Osteoblast (primary cell): ENCODE measurements at places on chromosomes 1 and 21. TPM values are rescaled to one million over a fixed set of nuclear protein-coding genes. Genes with fewer than 3 reads are reported as not detected.

DNA sequence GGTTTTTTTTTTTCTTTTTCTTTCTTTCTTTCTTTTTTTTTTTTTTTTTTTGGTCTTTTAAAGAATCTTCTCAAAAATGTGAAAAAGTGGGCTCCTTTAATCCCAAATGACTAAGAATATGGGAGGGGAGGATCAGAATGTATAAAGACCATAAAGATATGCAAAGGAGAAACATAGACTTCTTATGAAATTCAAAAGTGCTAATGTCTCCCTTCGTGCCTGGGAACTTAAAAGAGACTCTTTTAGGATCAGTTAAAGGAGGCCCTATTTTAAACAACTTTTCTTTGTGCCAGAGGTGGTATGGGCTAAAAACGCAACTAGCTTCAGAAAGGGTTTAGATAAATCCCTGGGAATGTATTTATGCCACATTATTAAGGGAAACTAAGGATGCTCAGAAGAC lies 54.2 kb upstream of the KAZN start:
- DNase-seq = no peak
- no peak overlapping the region for H3K4me3 ChIP-seq
- H3K4me1 ChIP-seq = peaks cover 23% of the 10 kb centered on the region

NGF gene
- total RNA-seq = 3.8 and 6.2 TPM in 2 replicates

GPR3 gene
- total RNA-seq = under 0.01 and 0.36 TPM in 2 replicates

CHI3L1 gene
- total RNA-seq = 273 and 932 TPM in 2 replicates

DNA sequence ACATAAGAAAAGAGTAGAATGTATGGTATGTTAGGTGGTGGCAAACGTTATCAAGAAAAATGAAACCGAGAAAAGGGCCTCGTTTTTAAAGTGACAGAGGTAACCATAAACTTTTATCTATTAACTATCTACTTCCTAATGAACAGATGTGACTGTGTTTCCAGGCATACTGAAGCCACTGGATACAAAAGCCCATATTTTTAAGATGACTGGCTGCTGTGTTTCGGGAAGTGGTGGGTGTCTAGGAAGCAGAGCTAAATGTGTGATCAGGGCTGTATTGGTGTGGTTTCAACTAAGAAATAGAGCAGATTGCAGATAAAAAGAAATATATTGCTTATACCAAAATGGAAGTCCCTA lies 71.8 kb downstream of the CHRM3 start:
- H3K36me3 ChIP-seq = no peaks in the 10 kb centered on the region
- no peaks in the 10 kb centered on the region for H3K4me1 ChIP-seq
- no peak overlapping the region for H3K4me3 ChIP-seq
- H3K27me3 ChIP-seq = no peaks in the 10 kb centered on the region

- no peak overlapping the region for H3K4me3 ChIP-seq
- no peak overlapping the region for H3K27ac ChIP-seq
- peaks cover 10% of the 10 kb centered on the region for H3K27me3 ChIP-seq
- no peak for DNase-seq
Observed at GRCh38 chr21:33199100-33199464, 30.7 kb upstream of the IFNAR2 start.

GRCh38 chr1:112557385-112557784 lies 48.6 kb downstream of the WNT2B start:
- DNase-seq = no peak
- H3K27ac ChIP-seq = peak overlapping the region; percentile 25
- H3K27me3 ChIP-seq = no peaks in the 10 kb centered on the region
- H3K4me1 ChIP-seq = no peaks in the 10 kb centered on the region

DNA sequence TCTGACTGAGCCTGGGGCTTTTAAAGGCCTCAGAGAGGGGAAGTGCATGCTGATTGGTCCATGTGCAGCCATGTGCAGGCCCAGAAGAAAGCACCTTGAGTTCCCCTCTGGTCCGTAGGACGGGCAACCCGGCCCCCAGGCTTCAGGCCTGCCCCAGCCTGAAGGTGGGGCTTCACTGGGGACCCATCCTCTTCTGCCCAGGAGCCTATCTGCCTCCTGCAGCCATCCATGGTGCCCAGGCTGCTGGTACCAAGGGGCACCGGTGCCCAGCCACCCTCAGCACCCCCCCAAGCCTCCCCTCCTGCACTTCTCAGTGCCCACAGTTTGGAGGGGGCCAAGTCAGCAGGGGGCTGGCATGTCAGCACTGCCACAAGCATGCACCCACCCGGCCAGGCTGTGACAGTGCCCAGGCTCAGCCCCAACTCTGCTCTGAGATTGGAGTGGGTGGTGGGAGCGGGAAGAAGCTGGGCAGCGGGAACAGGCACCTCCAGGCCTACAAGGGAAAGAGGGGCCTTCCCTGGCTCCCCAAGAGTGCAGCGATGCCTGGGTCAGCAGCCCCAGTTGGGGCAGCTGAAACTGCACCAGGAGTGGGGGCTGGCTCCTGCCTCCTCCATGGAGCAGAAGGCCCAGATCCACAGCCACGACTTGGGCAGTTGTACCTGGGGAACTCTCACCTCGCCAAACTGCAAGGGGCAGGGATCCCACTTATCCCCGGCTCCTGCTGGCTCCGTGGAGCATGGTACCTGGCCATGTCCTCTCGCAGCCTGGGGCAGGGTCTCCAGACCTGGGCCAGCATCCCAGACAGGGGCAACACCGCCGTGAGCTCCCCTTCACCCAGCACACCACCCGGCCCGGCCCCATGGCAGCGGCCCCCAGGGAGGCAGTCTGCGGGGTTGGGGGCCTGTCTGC lies 11.7 kb downstream of the COL6A2 start:
- H3K4me1 ChIP-seq = peaks cover 8% of the 10 kb centered on the region
- peak; percentile 78 for DNase-seq
- no peaks in the 10 kb centered on the region for H3K27me3 ChIP-seq
- H3K36me3 ChIP-seq = peaks cover 77% of the 10 kb centered on the region

DNA sequence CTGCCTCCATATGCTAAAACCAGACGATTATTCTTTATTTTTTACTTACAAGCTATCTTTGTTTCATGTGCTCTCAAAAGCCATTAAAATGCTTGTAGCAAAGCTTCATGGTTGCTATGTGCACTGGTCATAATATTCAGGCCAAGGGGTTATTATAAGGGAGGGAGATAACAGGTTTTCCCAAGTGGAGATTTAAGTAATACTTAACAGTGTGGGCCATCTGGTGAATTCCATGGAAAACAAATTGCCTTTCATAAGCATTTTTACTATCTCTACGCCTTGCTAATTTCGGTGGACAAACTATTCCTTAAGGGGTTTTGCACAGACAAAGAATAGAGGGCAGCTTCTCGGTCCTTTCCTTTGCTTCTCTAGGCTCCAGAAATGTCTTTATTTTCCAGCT lies 137.8 kb downstream of the NUF2 start:
- H3K4me3 ChIP-seq = no peak overlapping the region
- no peak overlapping the region for H3K27ac ChIP-seq
- DNase-seq = no peak
- H3K36me3 ChIP-seq = no peaks in the 10 kb centered on the region

- DNase-seq = peak; percentile 90
- peak overlapping the region; percentile 81 for H3K4me3 ChIP-seq
- H3K27me3 ChIP-seq = peaks cover 31% of the 10 kb centered on the region
- H3K36me3 ChIP-seq = no peaks in the 10 kb centered on the region
- peaks cover 11% of the 10 kb centered on the region for H3K4me1 ChIP-seq
Observed at GRCh38 chr1:93448292-93448982, 519 bp downstream of the FNBP1L start.

MROH9 gene
- under 0.01 and 0.88 TPM in 2 replicates for total RNA-seq

CACHD1 gene
- 5.1 and 6.8 TPM in 2 replicates for total RNA-seq

DNA sequence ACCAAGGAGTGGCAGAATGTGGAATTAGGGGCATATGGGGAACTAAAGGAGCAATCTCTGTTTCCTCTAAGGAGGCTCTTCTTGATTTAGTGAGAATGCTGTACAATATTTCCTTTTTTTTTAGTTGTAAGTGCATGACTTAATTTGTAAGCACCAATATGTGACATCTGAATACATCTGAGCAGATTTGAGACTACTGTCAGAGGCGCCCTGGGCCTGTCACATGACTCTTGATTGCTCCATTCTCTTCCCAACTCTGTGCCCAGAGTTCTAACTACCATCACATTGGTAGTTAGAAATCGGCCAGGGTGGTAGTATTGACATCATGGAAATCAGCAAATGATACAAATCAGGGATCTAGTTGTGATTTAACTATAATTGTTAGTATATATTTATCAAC lies 110.1 kb upstream of the LMO4 start:
- peaks cover 5% of the 10 kb centered on the region for H3K4me1 ChIP-seq
- H3K4me3 ChIP-seq = no peak overlapping the region
- H3K36me3 ChIP-seq = no peaks in the 10 kb centered on the region
- H3K27ac ChIP-seq = no peak overlapping the region

- H3K36me3 ChIP-seq = no peaks in the 10 kb centered on the region
- no peak overlapping the region for H3K4me3 ChIP-seq
- H3K27me3 ChIP-seq = no peaks in the 10 kb centered on the region
- no peaks in the 10 kb centered on the region for H3K4me1 ChIP-seq
Observed at GRCh38 chr1:208280681-208281450, 36.7 kb upstream of the PLXNA2 start.

YIPF1 gene
- 22.4 and 23.2 TPM in 2 replicates for total RNA-seq

TEKT2 gene
- total RNA-seq = 0.29 TPM in 1 of 2 replicates, not detected in the other

LINGO4 gene
- not detected in 2 replicates for total RNA-seq

OR6N1 gene
- not detected in 2 replicates for total RNA-seq

DNA sequence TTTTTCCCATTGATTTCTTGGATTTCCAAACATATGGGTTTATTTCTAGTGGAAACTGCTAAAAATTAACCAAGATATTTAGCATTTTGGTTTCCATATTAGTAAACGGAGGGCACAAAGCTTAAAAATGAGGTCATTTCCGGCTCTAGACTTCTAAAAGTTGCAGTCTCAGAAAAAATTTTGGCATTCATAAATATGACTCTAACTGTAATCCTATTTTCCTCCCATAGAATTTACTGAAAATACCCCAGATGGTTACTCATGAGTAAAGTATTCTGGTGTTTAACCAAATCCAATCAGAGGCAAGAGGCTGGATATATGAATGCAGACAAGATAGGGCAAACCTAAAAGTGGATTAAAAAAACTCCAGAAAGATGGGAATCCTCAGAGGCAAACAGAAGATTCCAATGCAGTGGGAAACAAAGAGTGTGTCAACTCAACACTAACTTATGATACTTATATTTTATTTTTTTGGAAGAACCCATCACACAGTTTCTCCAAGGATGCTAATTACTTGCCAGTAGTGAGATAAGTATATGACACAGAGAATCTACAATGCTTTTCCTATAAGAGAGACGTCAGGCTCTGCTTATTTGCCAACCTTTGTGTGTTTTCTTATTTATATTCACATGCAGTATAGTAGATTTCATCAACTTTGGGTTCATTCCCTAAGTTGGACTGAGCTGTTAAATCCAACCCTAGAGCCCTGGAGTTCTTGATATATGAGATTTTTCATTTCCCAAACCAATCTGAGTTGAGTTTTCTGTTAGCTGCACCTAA lies 90.1 kb upstream of the BCL10 start:
- H3K27me3 ChIP-seq = no peaks in the 10 kb centered on the region
- peak; percentile 73 for DNase-seq
- H3K4me1 ChIP-seq = peaks cover 59% of the 10 kb centered on the region
- no peak overlapping the region for H3K4me3 ChIP-seq

TNNT2 gene
- total RNA-seq = not detected in 2 replicates

FCRL6 gene
- not detected in 2 replicates for total RNA-seq

ABCA4 gene
- total RNA-seq = under 0.01 and 1.1 TPM in 2 replicates

FMO2 gene
- total RNA-seq = 2.7 and 2.9 TPM in 2 replicates

DNA sequence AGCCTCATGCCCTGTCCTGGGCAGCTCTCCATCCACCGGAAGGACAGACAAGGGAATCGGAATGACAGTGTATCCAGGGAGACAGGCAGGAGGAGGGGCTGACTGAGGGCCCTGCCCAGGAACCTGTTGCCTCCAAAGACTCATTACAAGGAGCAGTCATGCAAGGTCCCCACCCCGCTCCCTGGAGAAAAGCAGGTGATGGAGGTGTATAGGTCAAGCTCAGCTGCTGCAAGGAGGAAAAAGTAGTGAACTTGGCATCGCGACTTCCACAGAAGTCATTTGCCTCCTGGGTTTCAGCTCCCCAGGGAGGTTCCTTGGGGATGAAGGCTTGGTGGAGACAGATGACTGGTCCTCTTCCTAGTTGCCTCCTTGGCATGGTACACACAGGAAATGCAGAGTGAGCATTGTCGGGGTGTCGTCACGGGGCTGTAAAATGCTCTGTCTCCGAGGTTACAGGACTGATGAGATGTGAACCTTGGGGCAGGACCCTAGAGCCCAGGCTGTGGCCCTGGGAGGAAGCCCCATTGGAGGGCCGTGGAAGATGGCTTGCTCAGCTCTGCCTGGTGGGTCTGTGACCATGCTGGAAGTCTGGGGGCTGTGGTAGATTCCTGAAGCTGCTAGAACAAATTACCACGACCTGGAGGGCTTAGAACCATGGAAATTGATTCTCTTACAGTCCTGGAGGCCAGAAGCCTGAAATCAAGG lies 219.6 kb upstream of the C1orf174 start:
- no peak overlapping the region for H3K4me3 ChIP-seq
- H3K36me3 ChIP-seq = no peaks in the 10 kb centered on the region
- no peaks in the 10 kb centered on the region for H3K4me1 ChIP-seq

GRCh38 chr21:31408301-31409088 lies 64.4 kb upstream of the TIAM1 start:
- no peak for DNase-seq
- H3K4me3 ChIP-seq = no peak overlapping the region
- no peaks in the 10 kb centered on the region for H3K27me3 ChIP-seq
- H3K27ac ChIP-seq = no peak overlapping the region

DNA sequence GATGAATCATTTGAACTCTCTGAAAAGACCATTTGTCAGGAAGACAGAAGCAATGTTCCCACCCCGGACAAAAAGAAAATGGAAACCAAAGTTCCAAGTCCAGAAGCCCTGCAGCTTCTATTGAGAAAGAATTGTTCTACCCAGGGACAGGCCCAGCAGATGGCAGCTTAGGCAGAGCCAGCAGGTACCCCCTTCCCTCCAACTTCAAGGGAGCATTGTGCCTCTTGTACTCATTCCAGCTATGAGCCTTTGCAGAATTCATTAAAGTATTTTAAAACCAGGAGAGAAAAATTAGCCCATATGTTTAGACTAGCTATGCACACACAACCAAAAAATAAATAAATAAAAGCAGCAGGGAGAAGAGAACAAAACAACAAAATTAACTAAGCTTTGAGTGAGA lies 85.2 kb upstream of the KCND3 start:
- H3K4me3 ChIP-seq = no peak overlapping the region
- no peaks in the 10 kb centered on the region for H3K36me3 ChIP-seq
- no peaks in the 10 kb centered on the region for H3K27me3 ChIP-seq
- no peak for DNase-seq
- no peaks in the 10 kb centered on the region for H3K4me1 ChIP-seq
- no peak overlapping the region for H3K27ac ChIP-seq
